ENCODE measurements at places on chromosomes 5 and 9. TPM values are rescaled to one million over a fixed set of nuclear protein-coding genes. Genes with fewer than 3 reads are reported as not detected.

The INSL6 gene
- not detected for total RNA-seq

The SLC25A25 gene
- 29.7 TPM for total RNA-seq

The FGF18 gene
- total RNA-seq, result 2.4 TPM

The ST6GALNAC4 gene
- 70.5 TPM for total RNA-seq

The GFI1B gene
- not detected for total RNA-seq

The CAST gene
- total RNA-seq, result 265 TPM

The CCNI2 gene
- total RNA-seq, result not detected

- DNase-seq, result no peak
Observed at GRCh38 chr5:157120102-157120501, 11.3 kb upstream of the HAVCR2 start.

- DNase-seq, result no peak
Observed at GRCh38 chr5:132499440-132500243, 9.1 kb upstream of the IRF1 start.

- DNase-seq, result no peak
Observed at GRCh38 chr5:108379722-108380530, 2.0 kb downstream of the FBXL17 start.

GRCh38 chr5:176761755-176762154, 48.6 kb upstream of the UNC5A start:
- no peak for DNase-seq

GRCh38 chr5:135341016-135341666, 57.9 kb downstream of the MACROH2A1 start:
- DNase-seq, result no peak

- no peak for DNase-seq
Observed at GRCh38 chr5:5304361-5305020, 118.0 kb upstream of the ICE1 start.

DNA sequence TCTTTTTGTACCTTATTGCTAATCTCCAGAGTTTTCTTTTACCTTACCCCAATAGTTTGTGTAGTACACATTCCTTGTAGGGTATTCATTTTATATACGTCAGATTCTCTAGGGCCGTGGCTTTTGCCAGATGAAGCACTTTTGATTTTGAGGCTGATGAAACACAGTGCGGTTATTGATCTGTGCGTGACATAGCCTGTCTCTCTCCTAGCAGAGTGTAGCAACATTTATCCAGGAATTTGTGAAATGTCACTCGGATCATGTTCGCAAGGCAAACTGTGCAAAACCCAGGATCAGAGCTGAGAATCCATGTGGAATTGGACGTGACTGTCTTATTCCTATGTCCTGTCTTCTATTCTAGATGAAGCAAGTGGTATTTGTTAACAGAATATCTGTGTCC, 142.0 kb upstream of the SH3GL2 start:
- DNase-seq, result no peak

GRCh38 chr5:154529282-154529681, 51.3 kb upstream of the HAND1 start:
- DNase-seq, result no peak

DNA sequence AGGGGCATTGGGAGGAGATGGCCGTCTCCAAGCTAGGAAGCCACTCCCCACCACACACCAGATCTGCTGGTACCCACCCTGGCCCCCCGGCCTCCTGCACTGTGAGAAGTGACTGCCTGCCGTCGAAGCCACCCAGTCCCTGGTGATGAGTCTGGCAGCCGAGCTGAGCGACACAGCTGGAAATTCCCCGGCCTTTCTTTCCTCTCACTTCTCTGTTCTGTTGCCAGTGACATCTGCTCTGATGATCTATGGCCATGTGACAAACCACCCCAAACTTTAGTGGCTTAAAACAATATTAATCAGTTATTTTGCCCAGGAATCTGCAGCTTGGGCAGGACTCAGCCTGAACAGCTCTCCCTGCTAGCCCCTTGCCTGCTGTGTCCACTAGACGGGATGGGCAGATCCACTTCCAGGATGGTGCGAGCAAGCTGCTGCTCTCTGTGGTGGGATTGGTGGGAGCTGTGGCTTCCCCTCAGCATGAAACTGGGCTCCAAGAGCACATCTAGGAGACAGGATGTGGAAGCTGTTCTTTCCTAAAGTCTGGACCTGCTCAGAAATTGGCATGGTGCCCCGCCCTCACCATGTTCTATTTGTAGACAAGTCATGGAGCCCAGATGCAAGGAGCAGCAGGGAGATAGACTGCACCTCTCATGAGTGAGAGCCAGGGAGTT, 211.2 kb downstream of the GADD45G start:
- no peak for DNase-seq

DNA sequence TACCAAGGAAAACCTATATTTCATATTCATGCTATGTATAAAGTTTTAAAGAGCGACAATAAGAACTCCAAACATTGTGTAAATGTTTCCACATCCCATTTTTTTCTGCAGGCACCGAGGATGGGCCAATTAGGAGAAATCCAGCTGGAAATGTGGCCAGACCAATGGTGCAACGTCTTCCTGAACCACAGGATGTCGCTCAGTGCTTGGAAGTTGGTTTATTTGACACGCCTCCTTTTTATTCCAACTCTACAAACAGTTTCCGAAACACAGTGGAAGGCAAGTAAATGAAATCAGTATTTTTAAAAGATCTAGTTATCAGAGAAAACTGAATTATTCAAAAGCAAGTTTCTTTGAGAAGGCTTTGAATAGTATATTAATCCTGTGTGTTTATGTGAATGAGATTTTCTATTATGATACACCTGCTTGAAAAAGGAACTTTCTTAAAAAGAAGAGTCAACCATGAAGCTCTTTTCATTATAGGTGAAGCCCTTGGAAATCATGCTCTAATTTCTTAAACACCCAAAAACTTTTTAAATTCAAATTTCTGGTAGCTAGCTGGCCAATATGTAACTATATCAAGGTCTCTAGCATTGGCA, 9.1 kb downstream of the TYRP1 start:
- DNase-seq, result no peak

GRCh38 chr5:664994-665360, 28.2 kb downstream of the TPPP start:
- no peak for DNase-seq

- no peak for DNase-seq
Observed at GRCh38 chr9:82134010-82134409, 145.4 kb downstream of the SPATA31D1 start.

GRCh38 chr5:38613992-38614836, 57.8 kb upstream of the LIFR start:
- no peak for DNase-seq

GRCh38 chr5:140114341-140115185, 654 bp downstream of the PURA start:
- peak; percentile 18 for DNase-seq

DNA sequence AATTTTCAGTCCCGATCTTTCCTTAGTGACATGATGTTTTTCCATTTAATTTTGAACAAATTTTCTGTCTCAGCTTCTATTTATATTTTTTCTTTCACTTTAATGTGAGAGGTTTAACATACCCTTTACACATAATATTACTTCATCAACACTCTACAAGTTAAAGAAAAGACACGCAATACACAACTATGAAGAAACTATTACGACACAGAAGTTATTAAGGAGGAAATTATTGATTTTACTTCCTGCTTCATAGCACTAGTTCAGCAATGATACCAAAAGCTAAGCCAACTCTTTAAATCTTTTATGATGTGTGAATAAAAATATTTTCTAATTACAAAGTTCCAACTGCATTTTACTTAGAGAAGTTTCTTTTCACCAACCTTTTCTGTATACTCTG, 432.3 kb upstream of the DAB2 start:
- no peak for DNase-seq

DNA sequence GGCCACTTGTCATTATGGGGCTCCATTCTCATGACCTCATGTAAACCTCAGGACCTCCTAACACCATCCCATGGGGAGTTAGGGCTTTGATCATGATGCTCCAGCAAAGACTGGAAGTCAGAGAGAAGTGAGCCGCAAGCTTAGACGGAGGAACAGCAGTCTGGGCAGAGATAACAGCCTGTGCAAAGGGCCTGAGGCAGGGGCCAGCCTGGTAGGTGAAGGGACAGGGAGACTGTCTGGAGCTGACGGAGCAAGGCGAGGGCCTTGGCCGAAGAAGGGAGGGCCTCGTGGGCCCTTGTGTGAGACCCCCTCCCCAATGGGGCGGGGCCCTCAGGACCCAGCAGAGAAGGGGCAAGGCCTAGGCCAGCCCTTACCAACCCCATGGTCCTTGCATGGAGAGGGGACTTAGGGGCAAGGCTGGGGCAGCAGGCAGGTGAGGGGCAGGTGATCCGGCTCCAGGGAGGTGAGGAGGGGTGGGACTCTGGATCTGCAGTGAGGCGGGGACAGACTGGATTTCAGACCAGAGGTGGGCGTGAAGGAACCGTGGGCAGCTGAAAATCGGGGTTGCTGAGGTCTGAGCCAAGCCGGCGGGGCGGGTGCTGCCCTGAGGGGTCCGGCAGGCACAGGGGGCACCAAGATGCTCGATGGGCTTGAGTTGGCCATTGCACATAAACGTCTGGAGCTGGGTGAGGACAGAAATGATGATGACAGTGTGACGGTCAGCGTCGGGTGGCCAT, 17.4 kb downstream of the GPSM1 start:
- DNase-seq, result no peak

- DNase-seq, result no peak
Observed at GRCh38 chr5:153926201-153926600, 112.5 kb downstream of the FAM114A2 start.

GRCh38 chr5:2751592-2752021, at the start of gene IRX2:
Gene IRX2, minus strand, starts transcription at chr5:2751677. Its CDS starts 264 bp downstream, at chr5:2751413.
- no peak for DNase-seq

DNA sequence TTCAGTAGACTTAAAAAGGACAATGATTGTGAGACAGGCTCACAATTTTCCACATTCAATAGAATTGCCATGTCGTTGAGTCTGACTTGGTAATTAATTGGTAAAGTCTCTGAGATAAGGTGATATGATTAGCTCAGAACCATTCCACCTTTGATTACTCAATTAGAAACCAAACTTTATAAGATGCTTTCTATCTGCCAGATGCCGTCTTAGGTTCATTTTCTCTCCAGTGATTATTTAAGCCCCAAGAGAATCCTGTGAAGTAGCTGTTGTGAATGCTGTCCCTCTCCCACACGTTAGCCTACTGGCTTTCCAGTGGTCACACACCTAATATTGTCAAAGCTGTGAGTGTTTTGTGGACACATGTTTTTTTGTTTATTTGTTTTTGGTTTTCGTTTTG, 528.9 kb upstream of the ZNF462 start:
- DNase-seq, result no peak

DNA sequence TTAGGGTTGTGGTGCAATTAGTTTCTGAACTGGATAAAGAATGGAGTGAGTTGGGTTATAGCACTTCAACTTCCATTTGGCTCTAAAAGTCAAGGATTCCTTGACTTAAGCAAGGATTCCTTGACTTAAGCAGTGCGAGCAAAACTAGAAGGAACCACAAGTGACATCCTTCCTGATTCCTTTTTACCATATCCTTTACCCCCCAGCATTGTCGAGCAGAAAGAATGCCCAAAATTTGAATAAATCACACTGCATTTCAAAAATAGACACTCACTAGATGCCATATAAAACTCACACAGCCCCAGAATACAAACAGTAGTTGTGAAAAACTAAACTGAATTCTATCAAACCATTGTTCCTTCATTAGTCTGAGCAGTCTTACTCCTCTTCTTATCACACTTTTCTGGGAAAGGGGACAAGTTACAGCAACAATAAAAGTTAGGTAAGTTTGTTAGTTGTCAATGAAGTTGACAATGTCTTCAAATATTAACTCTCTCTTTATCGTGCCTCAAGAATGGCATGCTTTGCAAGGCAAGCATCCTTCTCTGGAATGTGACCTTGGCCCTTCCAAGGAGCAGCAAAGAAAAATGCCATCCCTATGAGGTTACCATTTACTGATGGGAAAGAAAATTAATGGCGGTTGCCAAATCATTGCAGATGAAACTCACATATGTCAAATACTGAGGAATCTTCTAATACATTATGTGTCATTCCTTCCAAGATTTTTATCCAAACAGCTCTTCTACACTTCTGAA, 273.3 kb upstream of the ANKRD55 start:
- no peak for DNase-seq

DNA sequence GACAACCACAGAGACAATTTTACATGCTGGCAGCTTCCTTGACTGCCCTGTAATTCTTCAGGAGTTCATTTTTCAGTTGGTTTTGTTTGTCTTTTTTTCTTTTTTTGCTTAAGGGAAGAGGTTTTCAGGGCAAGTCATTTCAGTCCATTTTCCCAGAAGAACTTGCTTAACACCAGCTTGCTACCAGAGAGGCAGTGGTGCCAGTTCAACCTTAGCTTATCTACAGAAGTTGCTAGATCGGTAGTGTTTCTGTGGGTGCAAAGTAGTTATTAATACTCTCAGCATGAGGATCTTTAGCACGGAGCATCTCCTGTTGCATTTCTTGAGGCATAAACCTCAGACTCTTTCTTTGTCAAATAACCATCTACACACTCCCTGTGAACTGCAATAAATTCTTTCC, 1.1 kb downstream of the SPEF2 start:
- no peak for DNase-seq

GRCh38 chr5:85278193-85278592, 893.5 kb upstream of the EDIL3 start:
- no peak for DNase-seq

DNA sequence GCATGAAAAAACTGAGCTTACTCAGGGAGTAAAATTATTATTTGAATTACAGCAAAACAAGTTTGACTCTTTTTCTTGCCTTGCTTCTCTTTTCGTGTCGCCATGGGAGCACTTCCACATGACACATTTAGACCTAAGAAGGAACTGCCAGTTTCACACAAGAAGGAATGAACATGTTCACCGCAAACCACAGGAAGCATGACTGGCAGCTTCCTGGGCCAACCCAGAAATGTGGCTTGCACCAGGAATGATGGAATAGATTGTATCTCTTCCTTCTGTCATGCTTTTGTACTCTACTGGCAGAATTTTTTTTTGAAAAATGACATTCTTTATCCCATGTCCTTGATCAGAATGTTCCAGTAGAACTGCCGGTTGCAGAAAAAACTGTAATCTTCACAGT, 32.9 kb upstream of the MAN2A1 start:
- peak; percentile 30 for DNase-seq

DNA sequence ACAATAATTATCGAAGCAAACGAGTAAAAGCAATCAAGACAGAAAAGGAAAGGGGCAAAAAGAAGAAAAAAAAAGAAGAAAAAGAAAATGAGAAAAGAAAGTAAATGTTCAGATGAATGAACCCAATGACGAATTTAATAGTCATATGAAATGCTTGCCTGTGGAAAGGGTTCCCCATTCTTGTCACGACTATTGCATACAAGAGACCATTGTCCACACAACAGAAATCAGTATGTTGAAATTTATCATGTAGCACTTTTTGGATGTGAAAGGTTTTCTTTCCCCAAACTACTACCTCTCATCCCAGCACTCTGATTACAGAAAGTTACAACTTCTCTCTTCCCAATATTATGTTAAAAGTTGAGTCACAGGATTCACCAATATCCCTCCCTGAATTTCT, 162.4 kb downstream of the ZDHHC21 start:
- no peak for DNase-seq

DNA sequence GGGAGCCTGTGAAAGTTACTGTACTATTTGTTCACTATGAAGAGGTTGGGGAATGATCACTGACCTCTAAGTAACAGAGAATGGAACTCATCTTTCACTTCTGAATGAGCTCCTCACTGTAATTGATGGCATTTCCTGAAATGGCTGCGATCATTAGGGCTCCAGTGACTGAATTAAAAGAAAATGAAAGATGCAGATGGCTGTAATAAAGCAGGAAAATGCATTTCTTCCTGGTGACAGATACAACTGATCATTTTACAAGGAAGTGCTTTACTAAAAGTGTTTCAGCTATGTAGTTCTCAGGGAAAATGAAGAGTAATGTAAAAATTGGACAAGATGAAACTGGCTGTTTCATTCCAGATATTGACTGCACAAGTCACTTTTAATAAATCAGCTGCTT, 1200.6 kb upstream of the NUDT12 start:
- DNase-seq, result no peak

All from tibial nerve (tissue), 4 donors.